SK-N-SH (cell line): ENCODE measurements at places on chromosomes 4 and X. TPM values are rescaled to one million over a fixed set of nuclear protein-coding genes. Genes with fewer than 3 reads are reported as not detected.

DNA sequence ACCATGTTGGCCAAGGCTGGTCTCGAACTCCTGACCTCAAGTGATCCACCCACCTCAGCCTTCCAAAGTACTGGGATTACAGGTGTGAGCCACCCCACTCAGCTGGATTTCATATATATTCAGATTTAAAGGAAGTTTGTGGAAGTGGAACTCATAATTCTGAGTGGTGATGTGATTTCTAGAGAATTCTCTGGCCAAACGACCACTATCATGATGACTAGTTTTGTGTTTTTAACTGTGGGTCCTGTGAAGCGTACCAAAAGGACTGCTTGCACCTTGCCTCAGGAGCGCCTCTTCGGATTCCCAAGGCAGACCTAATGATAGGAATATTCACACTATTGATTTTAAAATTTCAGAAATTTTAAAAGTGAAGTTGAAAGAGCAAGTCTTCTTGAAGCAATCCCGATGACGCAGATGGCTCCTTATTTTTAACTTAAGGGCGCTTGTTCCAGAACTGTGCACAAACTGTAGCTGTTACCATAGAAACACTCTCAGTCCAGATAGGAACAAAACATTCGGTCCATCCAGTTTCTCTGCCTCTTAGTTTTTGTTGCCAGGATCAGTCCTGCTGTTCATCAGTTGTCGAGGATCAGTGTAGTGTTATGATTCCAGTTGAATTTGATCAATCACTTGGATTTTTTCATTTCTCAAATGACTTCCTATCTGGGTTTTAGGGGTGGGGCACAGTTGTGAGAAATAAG, 51.7 kb upstream of the CLCN4 start:
- DNase-seq, result no peak

DNA sequence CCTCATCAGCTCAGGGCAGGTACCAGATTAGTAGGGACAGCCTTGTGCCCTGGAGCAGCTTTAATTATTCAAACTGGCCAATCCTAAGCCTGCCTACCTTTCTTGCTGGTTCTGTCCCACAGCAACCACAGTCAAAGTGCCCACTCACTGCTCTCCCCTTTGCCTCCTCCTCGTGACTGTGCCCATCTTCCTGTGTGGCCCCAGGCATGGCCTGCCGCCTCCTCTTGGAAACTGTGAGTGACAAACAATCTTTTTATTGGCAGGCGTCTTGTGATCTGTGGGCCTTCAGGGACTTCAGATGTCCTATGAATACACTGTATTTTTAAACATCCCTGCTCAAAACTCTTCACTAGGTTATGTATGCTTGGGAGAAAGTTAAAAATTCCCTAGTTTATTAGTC, 22.8 kb upstream of the NSG1 start:
- DNase-seq, result no peak

GRCh38 chr4:185120631-185120946, 22.5 kb upstream of the SLC25A4 start:
- no peak for DNase-seq

DNA sequence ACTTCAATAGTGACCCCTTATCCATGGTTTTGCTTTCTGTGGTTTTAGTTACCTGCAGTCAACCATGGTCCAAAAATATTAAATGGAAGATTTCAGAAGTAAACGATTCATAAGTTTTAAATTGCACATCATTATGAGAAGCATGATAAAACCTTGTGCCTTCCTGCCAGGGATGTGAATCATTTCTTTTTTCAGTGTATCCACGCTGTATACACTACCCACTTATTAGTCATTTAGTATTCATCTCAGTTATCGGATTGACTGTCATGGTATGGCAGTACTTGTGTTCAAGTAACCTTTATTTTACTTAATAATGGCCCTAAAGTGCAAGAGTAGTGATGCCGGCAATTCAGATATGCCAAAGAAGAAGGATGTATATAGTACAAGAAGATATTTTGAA, 37.7 kb upstream of the TASL start:
- DNase-seq, result no peak

TCEAL7 gene
- polyA plus RNA-seq, result 20.2 and 26.0 TPM in 2 replicates

PPP2R2C gene
- 0.08 and 0.21 TPM in 2 replicates for polyA plus RNA-seq

DNA sequence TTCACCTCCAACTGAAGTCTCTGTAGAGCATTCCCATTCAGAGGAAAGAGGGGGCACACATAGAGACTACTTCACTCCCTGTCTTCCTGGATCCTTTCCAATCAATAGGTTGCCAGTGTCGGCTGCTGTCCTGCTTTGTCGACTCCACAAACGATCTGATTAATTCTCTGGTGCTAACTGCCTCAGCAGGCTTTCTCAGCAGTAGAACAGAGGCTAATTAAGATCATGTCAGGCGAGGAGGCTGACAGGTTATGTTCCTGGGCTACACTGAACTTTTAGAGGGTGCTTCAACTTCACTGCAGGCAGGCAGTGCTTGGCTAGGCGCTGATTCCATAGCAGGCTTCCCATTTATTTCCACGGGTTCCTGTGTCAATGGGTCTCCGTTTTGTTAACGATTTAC, 79.2 kb downstream of the GRIA3 start:
- DNase-seq, result no peak

DNA sequence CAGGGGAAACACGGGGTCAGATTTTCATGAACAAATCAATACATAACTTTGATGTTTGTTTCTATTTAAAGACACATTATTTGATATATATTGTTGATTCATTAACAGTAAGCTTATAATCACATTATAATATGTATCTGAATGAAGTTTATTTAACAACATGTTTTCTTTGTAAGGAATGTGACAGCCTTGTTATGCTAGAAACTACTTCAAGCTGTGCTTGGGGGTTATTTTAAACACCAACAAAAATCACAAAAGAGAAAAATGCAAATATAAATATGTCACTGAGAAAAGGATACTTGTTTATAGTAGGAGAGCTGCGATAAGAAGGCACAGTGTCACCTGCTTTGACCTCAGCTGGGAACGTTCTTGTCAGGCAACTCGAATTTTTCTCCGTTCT, 354.6 kb upstream of the AGA start:
- no peak for DNase-seq

DNA sequence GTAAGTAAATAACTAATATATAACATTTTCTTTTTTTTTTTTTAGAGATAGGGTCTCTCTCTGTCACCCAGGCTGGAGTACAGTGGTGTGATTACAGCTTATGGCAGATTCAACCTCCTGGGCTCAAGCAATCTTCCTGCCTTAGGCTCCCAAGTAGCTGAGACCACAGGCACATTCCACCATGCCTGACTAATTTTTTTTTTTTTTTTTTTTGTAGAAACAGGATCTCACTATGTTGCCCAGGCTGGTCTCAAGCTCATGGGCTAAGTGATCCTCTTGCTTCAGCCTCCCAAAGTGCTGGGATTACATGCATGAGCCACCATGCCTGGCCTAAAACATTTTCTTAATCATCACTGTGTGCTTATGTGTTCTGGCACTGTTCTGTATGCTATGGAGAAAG, 32.8 kb downstream of the MGARP start:
- DNase-seq, result no peak

- DNase-seq, result no peak
Measured at GRCh38 chrX:77493677-77494553, 46.7 kb downstream of the FGF16 start.

CT45A5 gene
- not detected in 2 replicates for polyA plus RNA-seq

DNA sequence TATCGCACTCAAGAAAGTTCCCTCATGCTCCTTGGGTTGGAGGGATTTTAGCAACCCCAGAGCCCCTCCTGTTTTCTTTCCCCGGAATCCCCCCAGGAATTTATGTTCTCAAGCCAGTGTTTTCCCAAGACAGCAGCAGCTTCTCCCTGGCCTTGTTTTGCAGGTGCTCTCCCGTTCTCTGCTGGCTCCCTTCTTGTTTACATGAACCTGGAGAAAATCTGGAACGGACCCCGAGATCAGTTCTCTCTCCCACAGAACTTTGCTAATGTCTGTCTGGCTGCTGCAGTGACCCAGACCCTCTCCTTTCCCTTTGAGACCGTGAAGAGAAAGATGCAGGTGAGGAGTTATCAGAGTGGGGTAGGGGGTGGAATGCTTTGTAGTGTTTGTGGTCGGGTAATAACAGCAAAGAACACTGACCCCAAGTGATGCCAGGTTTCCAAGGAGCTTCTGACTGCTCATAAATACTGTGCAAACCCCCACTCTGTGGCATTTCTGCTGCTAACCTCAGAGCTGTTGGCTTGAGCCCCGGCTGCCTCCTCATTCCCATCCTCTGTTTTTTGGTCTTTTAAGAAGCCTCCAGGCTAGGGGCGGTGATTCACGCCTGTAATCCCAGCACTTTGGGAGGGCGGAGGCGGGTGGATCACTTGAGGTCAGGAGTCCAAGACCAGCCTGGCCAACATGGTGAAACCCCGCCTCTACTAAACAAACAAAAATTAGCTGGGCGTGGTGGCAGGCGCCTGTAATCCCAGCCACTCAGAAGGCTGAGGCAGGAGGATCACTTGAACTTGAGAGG, 11.1 kb downstream of the SLC25A43 start:
- DNase-seq, result no peak

CXorf49 gene
- not detected in 2 replicates for polyA plus RNA-seq

- DNase-seq, result peak; percentile 35
Measured at GRCh38 chrX:20032201-20032600, 41.3 kb upstream of the BCLAF3 start.

BGN gene
- polyA plus RNA-seq, result 15.2 and 28.9 TPM in 2 replicates

- no peak for DNase-seq
Measured at GRCh38 chrX:141314441-141314840, 72.1 kb upstream of the SPANXC start.

GRK4 gene
- polyA plus RNA-seq, result 2.2 and 2.7 TPM in 2 replicates

DNA sequence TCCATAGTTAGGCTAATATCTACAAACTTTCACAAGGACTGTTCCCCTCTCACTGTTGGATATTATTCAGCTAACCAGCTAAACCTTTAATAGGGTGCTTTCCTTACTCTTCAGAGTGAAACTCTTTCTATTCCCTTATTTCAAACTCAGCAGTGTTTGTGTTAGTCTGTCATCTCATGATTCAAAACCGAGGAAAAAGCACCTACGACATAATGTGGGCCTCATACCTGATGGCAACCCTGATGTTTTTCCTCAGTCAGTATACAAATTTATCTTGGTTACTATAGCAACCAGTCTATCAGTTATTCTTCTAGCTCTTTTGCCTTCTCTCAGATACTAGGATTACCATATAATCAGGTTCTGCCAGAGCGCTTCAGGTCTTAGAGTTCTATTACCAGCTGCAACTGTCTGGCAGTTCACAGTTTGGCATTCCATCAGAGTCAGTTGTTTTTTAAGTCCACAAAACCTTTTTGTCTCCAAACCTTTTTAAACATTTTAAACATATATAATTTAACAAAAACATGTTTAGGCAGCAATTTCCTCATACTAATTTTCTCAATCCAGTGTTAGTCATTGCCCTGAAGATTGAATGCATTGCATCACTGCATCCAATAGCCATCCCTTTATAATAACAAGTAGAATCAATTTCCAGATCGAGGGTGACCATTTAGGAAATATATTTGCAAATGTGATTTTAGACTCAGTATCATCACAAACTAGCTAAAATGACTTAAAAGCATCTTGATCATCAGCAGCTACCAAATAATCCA, 7.4 kb downstream of the WDR44 start:
- no peak for DNase-seq

DNA sequence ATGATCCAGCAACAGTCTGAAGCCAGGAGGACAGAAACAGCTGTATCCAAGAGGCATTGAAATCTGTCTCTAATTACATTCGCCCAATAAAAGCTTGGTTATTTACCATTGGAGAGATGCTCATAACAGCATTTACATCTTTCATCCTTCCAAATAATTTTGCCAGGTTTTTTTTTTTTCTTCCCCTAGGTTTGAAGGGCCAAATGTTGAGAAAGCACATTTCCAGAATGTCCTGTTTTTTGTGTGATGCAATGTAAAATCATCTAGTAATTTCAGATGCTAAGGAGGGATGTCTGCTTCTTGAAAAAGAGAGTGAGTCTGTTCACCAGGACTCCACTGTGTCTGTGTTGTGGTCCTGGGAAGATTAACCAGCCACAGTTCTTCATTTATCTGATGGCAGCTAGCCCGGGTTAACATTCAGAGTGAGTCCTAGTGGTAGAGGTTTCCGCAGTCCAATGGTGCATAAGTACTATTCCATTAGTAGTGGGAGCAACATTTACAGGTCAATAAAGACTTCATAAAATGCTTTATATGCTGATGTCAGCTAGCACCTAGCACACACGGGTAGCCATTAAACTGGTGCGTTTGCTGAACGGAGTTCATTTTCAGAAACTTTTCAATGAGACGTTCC, 406.8 kb downstream of the STIM2 start:
- no peak for DNase-seq

DNA sequence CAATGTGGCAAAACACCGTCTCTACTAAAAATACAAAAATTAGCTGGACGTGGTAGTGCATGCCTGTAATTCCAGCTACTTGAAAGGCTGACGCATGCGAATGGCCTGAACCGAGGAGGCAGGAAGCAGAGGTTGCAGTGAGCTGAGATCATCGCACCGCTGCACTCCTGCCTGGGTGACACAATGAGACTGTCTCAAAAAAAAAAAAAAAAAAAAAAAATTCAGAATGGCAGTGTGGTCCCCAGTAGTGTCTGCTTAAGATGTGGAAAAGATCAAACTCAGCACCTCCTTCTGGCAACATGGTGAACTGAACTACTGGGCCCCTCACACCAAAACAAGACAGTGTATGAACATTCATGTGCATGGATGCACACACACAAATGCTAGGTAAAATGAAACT, 32.2 kb downstream of the SMS start:
- no peak for DNase-seq

GRCh38 chr4:123577225-123577906, 180.8 kb downstream of the SPRY1 start:
- no peak for DNase-seq

TASL gene
- polyA plus RNA-seq, result not detected in 2 replicates

GRCh38 chrX:40209951-40210617, 112.3 kb upstream of the BCOR start:
- no peak for DNase-seq

- no peak for DNase-seq
Measured at GRCh38 chr4:150679765-150680343, 97.9 kb downstream of the MAB21L2 start.

GYPE gene
- 0.74 and 1.2 TPM in 2 replicates for polyA plus RNA-seq

DNA sequence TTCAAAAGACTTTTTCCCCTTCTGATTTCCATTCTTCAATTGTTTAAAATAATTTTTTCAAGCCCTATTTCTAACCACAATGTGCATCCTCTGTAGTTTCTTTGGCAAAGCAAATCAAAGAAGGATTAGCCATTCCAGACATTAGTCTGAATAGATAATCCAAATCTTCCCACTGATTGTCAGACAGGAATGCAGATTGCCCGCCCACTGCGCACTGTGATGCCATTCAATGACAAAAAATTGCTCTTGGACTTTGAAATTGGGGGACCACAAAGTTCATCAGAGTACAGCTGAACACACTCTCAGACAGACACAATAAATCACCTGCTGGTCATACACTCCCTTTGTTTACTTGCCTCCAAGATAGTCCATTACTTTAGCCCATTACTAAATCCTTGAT, 216.5 kb upstream of the DKK2 start:
- DNase-seq, result no peak

GRCh38 chr4:184252136-184253071, 34.7 kb upstream of the ENPP6 start:
- no peak for DNase-seq

- DNase-seq, result no peak
Measured at GRCh38 chr4:24144381-24144780, 254.5 kb upstream of the PPARGC1A start.

SPACA5 gene
- polyA plus RNA-seq, result not detected in 2 replicates

TLR10 gene
- not detected in 2 replicates for polyA plus RNA-seq
